ENCODE measurements at places on chromosomes 2 and 18. TPM values are rescaled to one million over a fixed set of nuclear protein-coding genes. Genes with fewer than 3 reads are reported as not detected.

GRCh38 chr2:112836695-112837117 lies at the start of gene IL1B:
IL1B (minus strand) TSS chr2:112836779; CDS start chr2:112836229, 550 bp downstream.
- no peaks in the 10 kb centered on the region for H3K27me3 ChIP-seq
- H3K36me3 ChIP-seq, result no peaks in the 10 kb centered on the region
- H3K4me1 ChIP-seq, result no peaks in the 10 kb centered on the region
- no peak within 1 kb of the TSS for H3K4me3 ChIP-seq
- no peak within 1 kb of the TSS for H3K27ac ChIP-seq
- no peak for DNase-seq

DNA sequence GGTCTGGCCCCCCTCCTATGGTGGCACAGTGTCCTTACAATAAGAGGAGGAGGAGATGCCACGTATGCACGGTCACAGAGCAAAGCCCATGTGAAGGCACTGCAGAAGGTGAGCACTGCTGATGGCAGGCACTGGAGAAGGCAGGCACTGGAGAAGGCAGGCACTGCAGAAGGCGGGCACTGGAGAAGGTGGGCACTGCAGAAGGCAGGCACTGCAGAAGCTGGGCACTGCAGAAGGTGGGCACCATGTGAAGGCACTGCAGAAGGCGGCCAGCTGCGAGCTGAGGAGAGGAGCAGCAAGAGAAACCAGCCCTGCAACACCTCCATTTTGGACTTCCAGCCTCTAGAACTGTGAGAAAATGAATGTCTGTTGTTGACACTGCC lies 46.3 kb downstream of the MEX3C start:
- no peaks in the 10 kb centered on the region for H3K4me1 ChIP-seq
- no peak for DNase-seq
- H3K4me3 ChIP-seq, result no peak overlapping the region
- no peaks in the 10 kb centered on the region for H3K27me3 ChIP-seq
- no peak overlapping the region for H3K27ac ChIP-seq

ARHGAP25 gene
- 4.2 TPM for total RNA-seq

SERPINB5 gene
- not detected for total RNA-seq

DNA sequence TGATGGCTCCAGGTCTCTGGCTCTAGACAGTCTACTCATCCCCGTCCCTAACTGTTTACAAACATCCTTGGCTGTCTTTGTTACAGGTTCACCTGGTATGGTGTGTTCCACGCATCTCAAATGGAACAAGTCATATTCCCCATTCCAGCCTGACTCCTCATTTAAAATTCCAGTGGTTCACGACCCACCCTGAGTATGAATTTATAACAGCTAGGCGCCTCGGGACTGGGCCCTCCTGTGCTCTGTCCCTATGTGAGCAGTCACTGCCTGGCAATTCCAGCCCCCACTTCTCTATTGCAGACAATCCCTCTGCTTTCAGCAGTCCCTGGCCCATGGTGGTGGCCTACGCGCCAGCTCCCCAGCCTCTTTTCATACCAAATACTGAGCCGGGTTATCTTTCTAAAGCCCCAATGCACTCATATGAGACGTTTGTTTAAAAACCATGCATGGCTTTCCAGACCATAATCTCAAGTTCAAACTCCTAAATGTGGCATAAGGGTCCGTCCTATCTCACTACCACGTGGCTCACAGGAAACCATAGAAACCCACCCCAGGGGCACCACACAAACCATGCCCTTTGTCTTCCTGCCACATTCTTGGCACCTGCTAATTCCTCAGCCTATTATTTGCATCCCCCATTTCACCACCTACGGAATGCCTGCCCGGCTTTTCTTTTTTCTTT lies 1.6 kb downstream of the SERPINB8 start:
- H3K4me1 ChIP-seq, result peaks cover 7% of the 10 kb centered on the region
- H3K4me3 ChIP-seq, result no peak overlapping the region
- no peaks in the 10 kb centered on the region for H3K36me3 ChIP-seq
- peak overlapping the region; percentile 98 for H3K27ac ChIP-seq

DNA sequence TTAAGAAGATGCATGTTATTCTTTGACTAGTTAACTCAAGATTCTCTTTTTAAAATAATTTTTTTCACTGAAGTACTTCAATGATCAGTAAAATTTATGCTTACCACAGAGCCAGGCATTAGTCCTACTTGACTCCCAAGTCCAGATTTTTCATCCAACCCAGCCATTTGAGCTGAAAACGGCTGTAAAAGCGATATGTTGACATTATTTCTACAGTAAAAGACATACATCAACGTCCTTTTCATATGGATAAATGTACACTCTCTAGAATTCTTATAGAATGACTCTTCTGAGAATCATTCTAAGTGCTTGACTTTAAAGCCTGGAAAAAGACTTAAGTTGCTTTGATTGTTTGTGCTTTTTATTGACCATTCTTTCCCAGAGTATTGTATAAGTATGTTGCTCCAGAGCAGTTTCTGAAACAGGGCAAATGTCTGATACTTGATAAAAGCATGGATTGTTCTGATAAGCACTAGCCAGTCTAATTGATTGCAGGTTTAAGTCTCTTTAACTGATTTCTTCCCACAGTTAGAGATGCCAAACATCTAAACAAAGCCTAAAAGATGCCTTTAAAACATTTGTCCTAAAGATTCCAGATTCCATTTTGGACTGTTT lies 90.9 kb downstream of the COL5A2 start:
- H3K4me1 ChIP-seq, result no peaks in the 10 kb centered on the region
- DNase-seq, result no peak
- H3K4me3 ChIP-seq, result no peak overlapping the region
- no peak overlapping the region for H3K27ac ChIP-seq

PSMD1 gene
- 75.4 TPM for total RNA-seq

DNA sequence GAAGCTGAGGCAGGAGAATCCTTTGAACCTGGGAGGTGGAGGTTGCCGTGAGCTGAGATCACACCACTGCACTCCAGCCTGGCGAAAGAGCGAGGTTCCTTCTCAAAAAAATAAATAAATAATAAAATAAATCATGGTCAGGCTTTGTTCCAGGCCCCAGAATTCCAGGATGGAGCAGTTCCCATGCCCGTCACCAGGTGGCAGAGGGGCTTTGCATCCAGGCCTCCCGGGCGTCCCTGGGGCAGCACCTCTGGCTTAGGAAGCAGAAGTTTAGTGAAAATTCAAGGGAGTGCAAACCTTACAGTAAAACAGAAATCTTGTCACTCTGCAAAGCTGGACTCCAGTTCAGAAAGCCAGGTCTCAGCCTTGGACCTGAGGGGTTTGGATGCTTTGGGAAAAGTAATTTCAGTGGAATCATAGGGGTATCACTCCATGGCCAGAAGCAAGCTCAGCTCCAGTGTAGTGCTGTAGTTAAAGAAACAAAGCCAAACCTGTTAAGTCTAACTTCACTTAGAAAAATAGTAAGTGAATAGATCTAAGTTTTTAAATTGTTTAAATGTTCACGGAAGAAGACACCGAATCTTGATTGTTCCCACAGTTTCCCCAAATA lies 512.7 kb downstream of the CMPK2 start:
- no peak overlapping the region for H3K4me3 ChIP-seq
- no peak overlapping the region for H3K27ac ChIP-seq
- no peaks in the 10 kb centered on the region for H3K4me1 ChIP-seq
- DNase-seq, result no peak

GRCh38 chr18:43570593-43570992 lies 293.3 kb upstream of the SYT4 start:
- no peak overlapping the region for H3K27ac ChIP-seq
- H3K36me3 ChIP-seq, result no peaks in the 10 kb centered on the region
- DNase-seq, result no peak
- no peaks in the 10 kb centered on the region for H3K27me3 ChIP-seq
- no peak overlapping the region for H3K4me3 ChIP-seq

- H3K27me3 ChIP-seq, result no peaks in the 10 kb centered on the region
- no peaks in the 10 kb centered on the region for H3K4me1 ChIP-seq
- no peak for DNase-seq
- no peaks in the 10 kb centered on the region for H3K36me3 ChIP-seq
- H3K4me3 ChIP-seq, result no peak overlapping the region
Observed at GRCh38 chr2:98175811-98176210, 88.8 kb downstream of the VWA3B start.

DNA sequence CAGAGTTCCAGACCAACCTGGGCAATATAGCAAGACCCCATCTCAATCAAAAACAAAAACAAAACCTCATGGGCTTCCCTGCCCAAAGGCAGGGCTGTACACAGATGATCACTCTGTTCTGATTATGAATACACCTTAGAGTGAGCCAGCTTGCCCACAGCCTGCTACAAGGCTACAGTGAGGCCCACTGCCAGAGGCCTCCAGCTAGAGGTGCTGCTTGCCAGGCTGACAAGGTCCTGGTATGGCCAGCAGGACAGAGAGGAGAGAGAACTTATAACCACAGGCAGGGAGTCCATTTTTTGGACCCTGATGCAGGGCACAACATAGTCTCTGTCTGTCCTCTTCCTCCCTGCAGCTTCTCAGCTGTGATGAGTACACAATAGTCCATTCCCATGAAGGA lies 41.5 kb downstream of the KANSL3 start:
- peaks cover 79% of the 10 kb centered on the region for H3K36me3 ChIP-seq
- no peak overlapping the region for H3K4me3 ChIP-seq
- DNase-seq, result no peak
- no peak overlapping the region for H3K27ac ChIP-seq
- H3K27me3 ChIP-seq, result no peaks in the 10 kb centered on the region

GRCh38 chr2:166969486-166969885 lies 81.2 kb downstream of the XIRP2 start:
- no peak overlapping the region for H3K4me3 ChIP-seq
- no peaks in the 10 kb centered on the region for H3K27me3 ChIP-seq
- no peaks in the 10 kb centered on the region for H3K36me3 ChIP-seq

GRCh38 chr2:42105330-42106256 lies 57.8 kb downstream of the PKDCC start:
- DNase-seq, result no peak
- peak overlapping the region; percentile 8 for H3K27ac ChIP-seq
- H3K27me3 ChIP-seq, result no peaks in the 10 kb centered on the region
- H3K4me3 ChIP-seq, result no peak overlapping the region
- H3K4me1 ChIP-seq, result peaks cover 25% of the 10 kb centered on the region

DNA sequence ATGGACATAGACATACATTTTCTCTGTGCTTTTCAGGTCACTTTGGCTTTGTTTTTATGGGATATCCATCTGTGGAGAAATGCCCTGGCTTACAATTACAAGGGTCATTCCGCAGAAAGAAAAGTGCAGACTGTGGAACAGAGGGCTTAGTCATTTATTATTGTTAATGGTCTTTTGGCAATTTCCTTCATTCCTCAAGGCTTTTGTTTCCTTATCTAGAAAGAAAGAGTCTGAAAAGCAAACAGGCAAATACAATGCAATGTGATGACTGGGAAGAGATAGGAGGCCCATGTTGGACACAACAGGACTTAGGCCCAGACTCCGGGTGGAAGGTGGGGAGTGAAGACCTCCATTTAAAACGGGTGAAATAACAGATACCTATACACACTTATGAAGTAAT lies 129.5 kb upstream of the CAVIN2 start:
- H3K4me1 ChIP-seq, result no peaks in the 10 kb centered on the region
- H3K36me3 ChIP-seq, result no peaks in the 10 kb centered on the region
- H3K27ac ChIP-seq, result no peak overlapping the region
- no peak for DNase-seq
- no peaks in the 10 kb centered on the region for H3K27me3 ChIP-seq

DSC2 gene
- 19.3 TPM for total RNA-seq

DNA sequence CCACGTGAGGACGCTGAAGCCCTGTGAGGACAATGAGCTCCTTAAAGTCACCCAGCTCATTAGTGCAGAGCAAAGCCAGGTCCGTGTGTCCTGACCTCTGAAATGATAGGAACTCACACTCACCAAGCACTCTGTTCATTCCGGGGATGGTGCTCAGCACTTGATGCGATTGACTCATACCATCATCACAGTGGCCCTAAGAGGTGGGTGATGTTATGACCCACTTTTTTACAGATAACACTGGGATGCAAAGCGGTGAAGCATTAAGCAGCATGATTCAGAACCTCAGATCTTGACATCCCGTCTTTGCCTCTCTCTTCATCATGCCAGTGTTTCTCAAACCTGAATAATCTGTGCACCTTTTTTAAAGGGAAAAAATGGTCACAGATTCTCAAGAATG lies 234.8 kb downstream of the ALPK2 start:
- H3K27me3 ChIP-seq, result no peaks in the 10 kb centered on the region
- no peak overlapping the region for H3K4me3 ChIP-seq
- H3K4me1 ChIP-seq, result no peaks in the 10 kb centered on the region
- H3K36me3 ChIP-seq, result peaks cover 23% of the 10 kb centered on the region
- H3K27ac ChIP-seq, result no peak overlapping the region

DNA sequence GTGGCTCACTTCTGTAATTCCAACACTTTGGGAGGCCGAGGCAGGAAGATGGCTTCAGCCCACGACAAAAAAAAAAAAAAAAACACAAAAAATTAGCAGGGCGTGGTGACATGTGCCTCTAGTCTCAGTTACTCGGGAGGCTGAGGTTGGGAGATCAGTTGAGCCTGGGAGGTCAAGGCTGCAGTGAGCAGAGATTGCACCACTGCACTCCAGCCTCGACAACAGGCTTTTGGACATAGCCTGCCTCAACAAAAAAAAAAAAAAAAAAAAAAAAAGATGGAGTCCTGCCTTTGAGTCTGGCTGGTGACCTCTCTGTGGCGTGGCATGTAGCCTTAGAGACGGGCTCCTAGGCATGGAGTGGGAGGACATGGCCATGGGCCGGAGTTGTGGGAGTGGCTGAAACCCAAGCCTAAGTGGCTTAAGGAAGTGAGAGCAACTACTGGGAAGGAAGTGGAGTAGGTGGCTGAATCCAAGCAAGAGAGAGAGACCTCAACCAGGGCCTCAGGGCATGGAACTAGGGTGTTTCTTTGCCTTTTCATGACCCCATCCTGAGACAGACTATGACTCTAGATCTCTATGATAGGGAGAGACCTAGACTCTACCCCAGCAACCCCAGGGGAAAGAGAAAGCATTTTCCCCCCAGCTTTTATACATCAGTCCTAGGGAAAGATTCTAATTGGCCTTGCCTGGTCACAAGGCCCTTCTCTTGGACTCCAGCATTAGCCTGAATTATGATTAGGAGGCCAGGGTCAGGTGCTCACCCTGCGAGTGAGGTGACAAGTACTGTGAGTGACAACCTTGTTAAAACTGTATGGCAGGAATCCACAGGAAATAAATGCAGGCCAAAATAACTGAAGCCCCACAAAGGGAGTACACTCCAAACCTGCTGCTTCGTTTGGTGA lies 34.2 kb downstream of the NPAS2 start:
- no peak overlapping the region for H3K4me3 ChIP-seq
- no peaks in the 10 kb centered on the region for H3K36me3 ChIP-seq
- H3K27me3 ChIP-seq, result no peaks in the 10 kb centered on the region
- no peaks in the 10 kb centered on the region for H3K4me1 ChIP-seq
- no peak overlapping the region for H3K27ac ChIP-seq

DNA sequence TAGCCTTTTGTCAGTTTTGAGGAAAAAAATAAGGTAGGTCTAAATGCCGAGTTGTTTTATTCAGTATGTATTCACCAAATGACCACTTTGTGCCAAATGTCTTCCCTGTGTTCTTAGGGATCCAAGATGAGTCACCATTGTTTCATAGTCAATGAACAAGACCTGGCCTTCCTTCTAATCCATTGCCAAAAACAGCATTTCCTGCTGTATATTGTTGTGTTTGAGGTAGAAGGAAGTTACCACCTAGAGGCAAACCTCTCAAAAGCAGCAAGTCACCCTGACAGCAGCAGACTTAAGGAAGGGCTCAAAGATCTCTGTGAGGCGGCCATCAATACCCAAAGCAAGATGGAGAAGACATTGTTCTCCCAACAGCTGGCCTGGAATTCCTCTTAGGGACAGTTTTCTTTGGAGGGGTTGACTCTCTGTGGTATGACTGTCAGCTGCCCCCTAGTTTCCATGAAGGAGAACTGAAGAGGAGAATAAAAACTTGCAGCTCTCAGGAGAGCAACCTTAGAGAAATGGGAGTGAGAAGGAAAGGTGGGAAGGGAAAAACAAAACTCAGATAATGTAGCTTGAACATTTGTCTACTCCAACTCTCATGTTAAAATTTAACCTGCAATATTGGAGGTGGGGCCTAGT lies 328.3 kb downstream of the LRATD1 start:
- H3K36me3 ChIP-seq, result no peaks in the 10 kb centered on the region
- no peaks in the 10 kb centered on the region for H3K27me3 ChIP-seq
- H3K4me3 ChIP-seq, result no peak overlapping the region
- no peak for DNase-seq

TEX44 gene
- total RNA-seq, result not detected
